SK-N-SH (cell line): ENCODE measurements at places on chromosomes 12 and 14.
A peak's percentile ranks its signal among the peaks of the same experiment; 100 is the strongest.

DNA sequence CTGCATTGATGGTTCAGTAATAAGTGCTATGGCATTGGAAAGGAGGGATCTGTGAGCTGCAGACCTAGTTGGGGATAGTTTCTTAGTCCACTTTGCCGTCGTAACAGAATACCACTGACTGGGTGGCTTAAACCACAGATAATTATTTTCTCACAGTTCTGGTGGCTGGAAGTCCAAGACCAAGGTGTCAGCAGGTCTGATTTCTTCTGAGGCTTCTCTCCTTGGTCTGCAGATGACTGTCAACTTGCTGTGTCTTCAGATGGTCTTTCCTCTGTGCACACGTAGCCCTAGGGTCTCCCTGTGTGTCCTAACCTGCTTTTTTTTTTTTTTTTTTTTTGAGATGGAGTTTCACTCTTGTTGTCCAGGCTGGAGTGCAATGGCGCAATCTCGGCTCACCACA, 126.1 kb downstream of the MYRFL start:
- H3K36me3 ChIP-seq, result no peaks in the 10 kb centered on the region
- H3K4me3 ChIP-seq, result no peak overlapping the region
- no peaks in the 10 kb centered on the region for H3K4me1 ChIP-seq
- no peak overlapping the region for H3K27ac ChIP-seq

DNA sequence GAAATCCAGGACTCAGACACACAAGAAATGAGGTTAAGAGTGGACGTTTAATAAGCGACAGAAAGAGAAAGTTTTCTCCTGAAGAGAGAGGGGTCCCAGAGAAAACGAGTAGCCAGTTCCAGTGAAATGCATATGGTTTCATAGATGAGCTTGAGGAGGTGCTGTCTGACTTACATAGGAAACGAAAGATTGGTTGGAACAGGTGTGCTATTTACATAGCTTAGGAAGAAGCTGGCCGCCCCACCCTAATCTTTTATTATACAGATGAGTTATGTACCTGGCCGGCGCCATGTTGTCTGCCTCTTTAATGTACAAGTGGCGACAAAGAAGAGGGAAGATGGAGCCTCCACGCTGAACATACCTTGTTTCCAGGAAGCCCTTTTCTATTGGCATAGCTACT, 223.0 kb downstream of the SLC6A15 start:
- H3K36me3 ChIP-seq, result no peaks in the 10 kb centered on the region
- no peak for DNase-seq
- no peak overlapping the region for H3K4me3 ChIP-seq
- no peak overlapping the region for H3K27ac ChIP-seq
- no peaks in the 10 kb centered on the region for H3K27me3 ChIP-seq
- no peaks in the 10 kb centered on the region for H3K4me1 ChIP-seq

DNA sequence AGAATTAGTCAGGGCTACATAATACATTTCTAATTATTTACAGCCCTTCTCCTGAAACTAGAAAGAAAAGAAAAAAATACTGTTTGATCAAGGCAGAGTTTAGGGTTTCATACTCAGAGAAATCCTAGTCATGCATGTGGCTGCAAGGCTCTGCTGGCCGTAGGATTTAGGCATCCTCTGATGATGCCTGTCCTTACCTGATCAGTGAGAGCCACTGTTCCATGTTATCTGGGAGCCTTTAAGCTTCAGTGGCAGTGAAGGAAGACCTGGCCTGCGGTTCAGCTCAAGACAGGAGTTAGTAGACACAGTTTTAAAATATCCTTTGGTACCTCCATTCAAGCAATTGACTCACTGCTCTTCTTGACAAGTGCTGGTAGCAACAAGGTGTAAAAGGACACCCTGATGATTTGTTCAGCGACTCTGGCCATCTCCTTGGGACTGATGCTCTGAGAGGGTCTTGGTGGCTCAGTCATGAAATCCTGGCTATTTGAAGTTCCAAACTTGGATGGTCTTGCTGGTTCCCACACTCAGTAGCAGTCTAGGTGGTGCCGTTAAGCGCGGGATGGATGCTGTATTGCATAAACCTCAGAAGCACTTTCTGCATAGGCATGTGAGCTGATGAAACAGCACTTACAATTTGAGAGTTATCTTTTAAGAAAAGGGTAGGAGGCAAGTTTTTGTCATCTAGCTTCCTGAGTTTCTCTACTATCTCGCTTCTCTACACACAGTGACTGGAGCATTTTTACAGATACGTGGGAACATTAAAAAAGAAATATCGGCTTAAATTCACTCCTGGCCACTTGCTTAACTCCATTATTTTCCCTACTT, 162.0 kb downstream of the SAMD4A start:
- H3K4me3 ChIP-seq, result no peak overlapping the region
- peaks cover 13% of the 10 kb centered on the region for H3K4me1 ChIP-seq
- no peak for DNase-seq
- peaks cover 4% of the 10 kb centered on the region for H3K36me3 ChIP-seq
- H3K27ac ChIP-seq, result no peak overlapping the region

- peaks cover 57% of the 10 kb centered on the region for H3K36me3 ChIP-seq
- no peak overlapping the region for H3K27ac ChIP-seq
- H3K4me1 ChIP-seq, result no peaks in the 10 kb centered on the region
- no peaks in the 10 kb centered on the region for H3K27me3 ChIP-seq
- no peak for DNase-seq
Measured at GRCh38 chr12:51056242-51056641, 8.1 kb downstream of the LETMD1 start.

GRCh38 chr14:59882957-59883356, 12.4 kb upstream of the RTN1 start:
- no peak overlapping the region for H3K27ac ChIP-seq
- DNase-seq, result no peak
- no peaks in the 10 kb centered on the region for H3K4me1 ChIP-seq
- H3K4me3 ChIP-seq, result no peak overlapping the region

DNA sequence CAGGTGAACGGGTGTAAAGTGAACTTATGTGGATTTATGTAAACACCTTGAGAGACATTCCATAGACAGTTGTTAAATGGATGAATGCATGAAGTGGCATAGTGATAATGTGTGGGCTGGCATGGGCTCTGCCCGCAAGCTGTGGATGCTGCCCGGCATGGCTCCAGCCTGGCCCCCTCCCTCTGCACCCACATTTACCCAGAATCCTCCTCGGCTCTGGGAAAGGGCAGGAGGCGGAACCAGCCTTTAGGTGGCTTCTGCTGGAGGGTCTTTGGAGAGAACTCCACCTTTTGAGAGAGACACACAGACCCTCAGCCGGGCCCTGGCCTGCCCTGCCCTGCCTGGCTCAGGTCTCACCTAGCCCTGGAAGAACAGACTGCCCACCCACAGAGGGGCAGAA, 18.7 kb downstream of the RASAL1 start:
- no peak overlapping the region for H3K4me3 ChIP-seq
- H3K4me1 ChIP-seq, result peaks cover 7% of the 10 kb centered on the region; the same call in 1 of the 2 replicates
- no peaks in the 10 kb centered on the region for H3K36me3 ChIP-seq
- no peak overlapping the region for H3K27ac ChIP-seq

- DNase-seq, result no peak
- no peak overlapping the region for H3K4me3 ChIP-seq
- peaks cover 4% of the 10 kb centered on the region; the same call in 1 of the 2 replicates for H3K4me1 ChIP-seq
- H3K36me3 ChIP-seq, result no peaks in the 10 kb centered on the region
- no peak overlapping the region for H3K27ac ChIP-seq
Measured at GRCh38 chr12:57079821-57080220, 1.2 kb upstream of the NEMP1 start.

- H3K27me3 ChIP-seq, result no peaks in the 10 kb centered on the region
- H3K4me1 ChIP-seq, result no peaks in the 10 kb centered on the region
- H3K4me3 ChIP-seq, result no peak overlapping the region
- H3K27ac ChIP-seq, result peak overlapping the region; percentile 89
Measured at GRCh38 chr12:12684375-12685106, 11.4 kb downstream of the GPR19 start.

DNA sequence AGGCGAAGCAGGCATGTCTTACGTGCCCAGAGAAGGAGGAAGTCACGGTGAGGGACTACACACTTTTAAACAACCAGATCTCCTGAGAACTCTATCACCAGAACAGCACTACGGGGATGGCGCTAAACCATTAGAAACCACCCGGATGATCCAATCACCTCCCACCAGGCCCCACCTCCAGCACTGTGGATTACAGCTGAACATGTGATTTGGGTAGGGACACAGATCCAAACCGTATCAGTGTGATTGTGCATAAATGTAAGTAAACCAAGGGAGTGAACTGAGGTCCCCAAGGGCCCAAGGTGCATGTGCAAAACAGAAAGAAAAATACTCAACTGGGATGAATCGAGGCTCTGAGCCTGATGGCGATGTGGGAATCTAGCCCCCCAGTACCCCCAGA, 134.2 kb downstream of the DICER1 start:
- no peak overlapping the region for H3K4me3 ChIP-seq
- no peaks in the 10 kb centered on the region for H3K36me3 ChIP-seq
- DNase-seq, result no peak
- H3K4me1 ChIP-seq, result no peaks in the 10 kb centered on the region
- H3K27me3 ChIP-seq, result no peaks in the 10 kb centered on the region; the same call in 1 of the 2 replicates
- no peak overlapping the region for H3K27ac ChIP-seq

GRCh38 chr12:108075561-108075960, 53.5 kb upstream of the WSCD2 start:
- no peak for DNase-seq
- no peaks in the 10 kb centered on the region for H3K27me3 ChIP-seq
- H3K4me3 ChIP-seq, result no peak overlapping the region

DNA sequence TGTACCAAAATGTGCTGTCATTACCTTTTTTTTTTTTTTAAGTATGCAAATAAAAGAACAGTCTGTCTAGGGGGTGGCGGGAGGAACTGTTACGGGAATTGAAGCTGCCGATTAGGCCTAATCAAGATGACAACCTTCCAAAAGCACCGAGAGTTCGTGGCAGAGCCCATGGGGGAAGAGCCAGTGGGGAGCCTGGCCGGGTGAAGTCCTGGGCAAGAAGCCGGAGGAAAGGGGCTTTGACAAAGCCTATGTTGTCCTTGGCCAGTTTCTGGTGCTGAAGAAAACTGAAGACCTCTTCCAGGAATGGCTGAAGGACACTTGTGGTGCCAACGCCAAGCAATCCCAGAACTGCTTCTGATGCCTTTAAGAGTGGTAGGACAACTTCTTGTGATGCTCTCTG, 42.6 kb downstream of the ACTN1 start:
- peaks cover 69% of the 10 kb centered on the region for H3K4me1 ChIP-seq
- peaks cover 35% of the 10 kb centered on the region for H3K36me3 ChIP-seq
- no peaks in the 10 kb centered on the region for H3K27me3 ChIP-seq
- H3K27ac ChIP-seq, result peak overlapping the region; percentile 92; the same call in 1 of the 2 replicates
- no peak for DNase-seq
- no peak overlapping the region for H3K4me3 ChIP-seq

- H3K4me3 ChIP-seq, result no peak overlapping the region
- H3K4me1 ChIP-seq, result no peaks in the 10 kb centered on the region
- no peaks in the 10 kb centered on the region for H3K36me3 ChIP-seq
- no peak for DNase-seq
Measured at GRCh38 chr14:56515739-56516138, 63.9 kb upstream of the TMEM260 start.

DNA sequence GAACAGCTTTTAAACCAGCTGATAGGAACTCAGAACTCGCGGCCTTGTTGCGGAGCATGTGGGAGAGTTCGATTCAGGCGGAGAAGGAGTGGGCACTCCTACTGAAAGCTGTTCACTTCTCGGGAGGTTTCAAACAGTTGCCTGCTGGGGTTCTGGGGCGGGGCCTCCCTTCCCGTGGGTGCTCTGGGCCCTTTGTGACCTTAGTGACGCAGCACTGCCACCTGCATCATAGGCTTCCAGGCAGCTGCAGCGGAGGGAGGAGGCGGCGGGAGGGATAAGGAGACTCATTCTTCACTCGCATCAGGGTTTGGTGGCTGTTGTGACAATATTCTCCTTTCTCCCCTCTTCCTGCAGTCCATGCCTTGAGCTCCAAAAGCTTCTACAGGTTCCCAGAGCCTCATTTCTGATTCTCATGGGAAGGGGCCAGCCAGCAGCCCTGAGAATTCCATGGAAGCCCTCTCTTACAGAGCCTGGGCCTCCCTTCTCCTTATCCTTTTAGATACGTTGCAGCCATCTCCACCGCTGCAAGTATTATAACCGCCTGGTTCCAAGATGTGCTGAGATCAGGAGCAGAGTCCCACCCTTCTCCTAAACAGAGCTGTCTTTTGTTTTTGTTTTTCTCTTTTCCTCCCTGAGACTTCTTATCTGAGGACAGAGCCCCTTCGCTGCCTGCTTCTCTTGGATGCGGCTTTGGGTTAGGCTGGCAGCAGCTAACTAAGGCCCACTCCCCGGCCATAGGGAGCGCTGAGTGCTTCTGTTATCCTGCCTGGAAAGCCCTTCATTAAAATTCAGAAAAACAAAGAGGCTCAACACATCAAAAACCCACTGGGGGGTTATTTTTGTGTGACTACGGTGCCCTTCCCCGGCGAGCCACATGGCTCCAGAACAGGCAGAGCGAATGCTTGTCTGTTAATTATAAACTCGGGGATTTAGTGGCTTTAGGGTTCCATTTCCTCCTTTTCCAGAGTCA, 67.6 kb upstream of the GPATCH2L start:
- H3K27me3 ChIP-seq, result no peaks in the 10 kb centered on the region
- H3K27ac ChIP-seq, result no peak overlapping the region
- H3K4me3 ChIP-seq, result no peak overlapping the region
- no peak for DNase-seq
- H3K4me1 ChIP-seq, result no peaks in the 10 kb centered on the region

- peak overlapping the region; percentile 58 for H3K27ac ChIP-seq
- no peak for DNase-seq
- H3K4me3 ChIP-seq, result no peak overlapping the region
- H3K4me1 ChIP-seq, result peaks cover 5% of the 10 kb centered on the region
Measured at GRCh38 chr12:106309671-106310505, 7.4 kb downstream of the TCP11L2 start.

GRCh38 chr14:63167044-63167443, 37.2 kb upstream of the RHOJ start:
- no peaks in the 10 kb centered on the region for H3K27me3 ChIP-seq
- no peak overlapping the region for H3K4me3 ChIP-seq
- no peak overlapping the region for H3K27ac ChIP-seq
- H3K36me3 ChIP-seq, result no peaks in the 10 kb centered on the region

- no peak overlapping the region for H3K4me3 ChIP-seq
- H3K27ac ChIP-seq, result no peak overlapping the region
- no peaks in the 10 kb centered on the region for H3K36me3 ChIP-seq
Measured at GRCh38 chr12:54148560-54149429, 40.0 kb downstream of the SMUG1 start.

DNA sequence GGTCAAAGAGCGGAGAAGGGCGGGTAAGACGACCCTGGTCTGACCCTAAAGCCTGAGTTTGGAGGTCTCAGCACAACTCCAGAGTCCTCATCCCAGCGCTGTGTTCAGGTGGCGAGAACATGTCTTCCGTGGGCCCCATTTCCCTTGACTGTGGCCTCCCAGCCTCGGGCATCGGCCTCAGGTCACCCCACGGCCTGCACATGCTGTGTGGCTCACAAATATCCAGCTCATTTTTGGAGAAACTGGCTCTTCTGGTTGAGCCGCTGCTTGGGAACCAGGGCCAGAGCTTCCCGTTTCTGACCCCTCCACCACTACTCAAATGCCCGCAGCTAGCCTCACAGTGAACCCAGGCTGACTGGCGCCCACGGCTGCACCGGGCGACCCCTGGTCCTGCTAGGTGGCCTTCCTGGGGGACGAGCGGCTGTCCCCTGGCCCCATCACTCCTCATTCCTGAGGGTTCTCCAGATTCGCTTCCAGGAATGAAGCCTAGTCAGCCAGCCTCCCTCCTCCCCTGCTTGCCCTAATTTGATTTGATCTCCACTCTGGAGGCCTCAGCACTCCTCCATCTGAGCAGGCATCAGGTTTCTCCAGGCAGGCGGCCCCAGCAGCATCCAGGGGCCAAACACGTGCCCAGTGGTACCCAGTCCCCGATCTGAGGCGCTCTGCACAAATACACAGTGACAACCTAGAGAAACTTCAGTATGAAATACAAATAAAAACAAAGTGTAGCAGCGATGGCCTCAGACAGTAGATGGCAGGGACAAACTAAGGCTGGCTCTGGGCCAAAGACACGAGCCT, 4.7 kb downstream of the P2RX2 start:
- no peaks in the 10 kb centered on the region; the same call in 1 of the 2 replicates for H3K4me1 ChIP-seq
- DNase-seq, result no peak
- H3K27ac ChIP-seq, result no peak overlapping the region
